Astrocyte of the cerebellum (primary cell): ENCODE measurements at places on chromosomes 2 and 18.
A peak's percentile ranks its signal among the peaks of the same experiment; 100 is the strongest.

DNA sequence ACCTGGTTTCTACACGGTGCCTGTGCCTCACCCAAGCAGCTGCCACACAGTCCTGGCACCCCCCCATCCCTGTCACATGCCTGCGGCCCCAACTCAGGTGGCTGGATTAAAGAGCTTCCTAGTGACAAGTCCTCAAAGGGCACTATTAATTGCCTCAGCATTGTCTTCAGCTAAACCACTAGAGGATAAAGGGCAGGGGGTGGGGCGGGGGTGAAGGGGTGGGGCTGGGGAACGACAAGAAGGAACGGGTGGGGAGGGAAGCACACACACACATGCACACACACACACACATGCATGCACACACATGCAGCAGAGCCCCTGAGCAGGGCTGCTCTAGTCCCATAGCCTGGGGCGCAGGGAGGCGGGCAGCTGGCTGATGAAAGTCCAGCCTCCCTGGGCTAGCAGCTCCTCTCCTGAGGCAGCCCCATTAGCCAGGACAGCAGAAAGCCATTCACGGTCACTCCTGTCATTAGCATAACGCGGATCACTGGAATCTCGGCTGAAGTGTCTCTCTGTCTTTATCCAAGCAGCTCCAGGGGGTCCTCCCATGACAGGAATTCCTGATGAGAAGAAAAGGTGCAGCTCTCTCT lies 7.4 kb upstream of the TEX261 start:
- DNase-seq: no peak

GRCh38 chr2:221267773-221268425 lies 304.2 kb downstream of the EPHA4 start:
- no peak for DNase-seq

- DNase-seq: no peak
Observed at GRCh38 chr2:70141212-70141901, 49.5 kb downstream of the C2orf42 start.

- DNase-seq: no peak
Observed at GRCh38 chr2:176419591-176420071, 150.4 kb downstream of the MTX2 start.

DNA sequence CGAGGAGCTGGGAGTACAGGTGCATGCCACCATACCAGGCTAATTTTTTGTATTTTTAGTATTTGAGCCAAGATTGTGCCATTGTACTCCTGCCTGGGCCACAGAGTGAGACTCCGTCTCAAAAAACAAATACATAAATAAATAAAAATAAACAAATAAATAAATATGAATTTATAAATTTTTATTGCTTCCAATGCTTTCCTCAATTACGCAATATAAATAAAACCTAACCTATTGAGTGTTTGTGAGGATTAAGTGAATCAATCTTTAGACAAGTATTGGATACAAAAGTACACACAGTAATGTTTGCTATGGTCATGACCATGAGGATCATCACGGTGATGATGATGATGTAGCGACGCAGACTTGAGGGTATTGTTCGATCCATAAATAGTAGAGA lies 257.4 kb downstream of the ASXL3 start:
- DNase-seq: no peak

- DNase-seq: no peak
Observed at GRCh38 chr18:56469582-56469981, 168.8 kb downstream of the TXNL1 start.

DNA sequence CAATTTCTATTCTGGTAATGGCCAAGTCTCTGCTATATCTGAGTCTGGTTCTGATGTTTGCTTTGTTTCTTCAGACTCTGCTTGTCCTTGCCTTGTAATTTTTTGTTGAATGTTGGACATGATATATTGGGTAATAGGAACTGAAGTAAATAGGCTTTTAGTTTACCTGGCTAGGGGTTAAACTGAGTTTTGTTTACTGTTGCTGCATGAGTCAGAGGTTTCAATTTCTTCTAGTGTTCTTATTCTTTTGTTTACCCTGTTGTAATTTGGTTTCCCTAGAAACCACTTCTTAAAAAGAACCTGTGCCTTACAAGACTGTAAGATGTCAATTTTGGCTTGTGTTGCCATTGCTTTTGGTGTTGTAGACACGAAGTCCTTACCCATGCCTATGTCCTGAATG lies 285.0 kb upstream of the KCNH7 start:
- DNase-seq: no peak

DNA sequence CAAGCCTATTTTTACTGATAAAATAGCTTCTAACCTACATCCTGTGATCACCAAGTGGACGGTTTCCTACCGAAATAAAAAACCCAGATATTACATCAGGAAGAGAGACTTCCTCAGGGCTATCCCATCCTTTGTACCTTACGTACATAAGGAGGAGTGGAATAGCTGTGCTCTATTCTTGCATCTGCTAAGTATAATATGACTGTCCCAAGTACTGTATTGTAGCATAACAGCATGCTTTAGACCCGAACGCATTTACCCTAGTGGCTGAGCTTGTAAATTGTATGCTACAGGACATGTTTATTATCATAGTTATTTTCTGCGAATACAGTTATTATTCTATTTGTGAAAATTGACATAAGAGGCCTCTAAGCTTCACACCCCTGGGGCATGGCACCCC lies 302.4 kb downstream of the CLIP4 start:
- no peak for DNase-seq

GRCh38 chr2:235855011-235855410 lies 313.2 kb downstream of the GBX2 start:
- DNase-seq: no peak

DNA sequence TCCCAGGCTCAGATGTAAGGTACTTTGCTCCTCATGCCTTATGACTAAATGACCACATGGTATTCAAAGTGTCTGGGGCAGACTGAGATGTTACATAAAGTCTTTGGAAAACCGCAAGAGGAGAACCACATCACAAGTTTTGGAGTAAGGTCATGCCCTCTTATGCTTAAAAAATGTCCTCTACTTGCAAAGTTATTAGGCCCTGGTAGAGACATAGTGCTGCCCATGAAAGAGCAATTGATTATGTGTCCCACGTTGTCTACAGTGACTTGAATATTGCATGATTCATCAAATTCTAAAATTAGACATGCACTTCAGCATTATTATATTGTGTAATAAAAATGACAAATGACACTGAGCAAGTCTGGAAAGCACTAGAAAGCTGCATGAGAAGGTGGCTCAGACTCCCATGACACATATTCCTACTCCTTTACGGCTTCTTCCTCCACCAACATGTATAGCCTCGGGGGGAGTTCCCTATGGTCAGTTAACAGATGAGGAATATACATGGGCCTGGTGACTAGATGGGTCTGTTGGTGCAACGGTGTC lies 602.6 kb upstream of the VRK2 start:
- DNase-seq: peak; percentile 8

- DNase-seq: no peak
Observed at GRCh38 chr18:38368246-38368645, 802.6 kb upstream of the CELF4 start.

GRCh38 chr2:99072551-99072950 lies 69.0 kb upstream of the C2orf15 start:
- no peak for DNase-seq

DNA sequence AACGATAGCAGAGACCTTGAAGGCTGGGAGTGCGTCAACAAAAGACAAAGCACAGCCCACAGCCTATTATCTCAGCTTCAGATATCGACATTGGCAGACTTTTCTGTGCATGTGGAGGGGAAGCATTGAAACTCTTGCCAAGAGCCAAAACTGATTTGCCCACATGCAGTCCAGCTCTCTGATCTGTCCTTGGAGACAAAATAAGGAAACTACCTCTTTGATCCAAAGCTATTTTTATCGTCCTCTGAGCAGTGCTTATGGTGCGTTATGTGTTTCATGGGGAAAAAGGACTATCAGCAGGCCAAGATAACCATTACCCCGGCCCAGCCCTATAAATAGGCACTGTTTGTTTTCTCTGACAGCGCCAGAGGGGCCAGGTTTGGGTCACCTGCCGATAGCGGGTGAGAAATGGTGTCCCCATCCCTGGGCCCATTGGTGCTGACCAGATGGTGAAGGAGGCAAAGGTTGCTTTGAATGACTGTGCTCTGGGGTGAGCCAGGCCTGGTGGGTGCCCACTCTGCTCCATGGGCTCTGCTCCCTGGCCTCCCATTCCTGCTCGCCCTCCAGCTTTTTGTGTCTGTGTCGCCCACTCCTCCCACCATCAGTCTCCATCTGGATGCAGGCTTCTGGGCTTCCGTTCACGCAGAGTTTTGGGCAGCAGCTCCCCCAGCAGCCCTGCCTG lies 176.1 kb upstream of the HS6ST1 start:
- no peak for DNase-seq

GRCh38 chr2:224922142-224922727 lies 120.0 kb downstream of the DOCK10 start:
- peak; percentile 58 for DNase-seq

DNA sequence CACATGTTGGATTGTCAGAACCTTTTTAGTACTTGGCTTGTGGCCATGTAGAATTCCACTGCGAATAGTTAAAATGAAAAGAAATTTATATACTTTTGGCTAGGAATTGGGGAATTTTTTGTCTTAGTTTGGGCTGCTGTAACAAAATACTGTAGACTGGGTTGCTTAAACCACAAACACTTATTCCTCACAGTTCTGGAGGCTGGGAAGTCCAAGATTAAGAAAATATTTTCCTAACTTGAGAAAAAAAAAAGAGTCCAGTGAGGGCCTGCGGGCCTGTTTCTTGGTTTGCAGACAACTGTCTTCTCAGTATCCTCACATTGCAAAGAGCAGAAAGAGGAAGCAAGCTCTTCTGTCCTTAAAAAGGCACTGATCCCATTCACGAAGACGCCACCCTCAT lies 81.9 kb downstream of the CD226 start:
- DNase-seq: no peak

GRCh38 chr18:60684843-60685513 lies 312.4 kb upstream of the MC4R start:
- peak; percentile 23 for DNase-seq

GRCh38 chr18:79706658-79707057 lies 27.1 kb downstream of the CTDP1 start:
- no peak for DNase-seq

DNA sequence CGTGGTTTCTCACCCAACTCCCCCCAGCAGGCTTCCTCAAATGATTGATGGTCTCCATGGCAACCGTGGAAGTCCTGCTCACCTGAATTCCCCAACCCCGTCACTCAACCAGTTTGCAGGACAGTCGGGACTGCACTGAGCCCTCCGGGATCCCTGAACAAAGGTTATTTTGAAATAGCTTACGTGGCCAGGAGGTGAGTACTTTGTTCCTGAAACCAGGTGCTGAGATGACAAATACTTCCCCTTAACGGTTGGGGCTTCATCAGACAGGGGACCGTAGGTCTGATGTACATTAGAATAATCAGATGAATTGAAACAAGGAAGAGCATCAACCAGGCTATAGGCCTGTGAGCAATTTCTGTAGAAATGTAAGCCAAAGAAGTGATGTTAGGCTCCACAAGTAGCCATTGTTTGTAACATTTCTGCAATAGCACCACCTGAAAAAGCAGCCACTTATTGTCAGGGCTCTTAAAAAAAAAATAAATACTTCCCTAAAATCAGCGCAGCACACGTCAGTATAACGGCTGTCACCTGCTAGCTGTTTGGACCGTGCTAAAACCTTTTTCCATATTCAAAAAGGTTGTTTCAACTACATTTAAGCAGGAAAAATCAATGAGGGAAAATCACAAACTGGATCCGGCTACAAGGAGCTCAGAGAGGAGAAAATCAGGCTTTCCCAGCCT lies 206.4 kb upstream of the ID2 start:
- no peak for DNase-seq

GRCh38 chr2:62450716-62451191 lies 55.2 kb downstream of the TMEM17 start:
- DNase-seq: no peak

GRCh38 chr2:234905547-234906265 lies 46.1 kb upstream of the SH3BP4 start:
- DNase-seq: peak; percentile 62

DNA sequence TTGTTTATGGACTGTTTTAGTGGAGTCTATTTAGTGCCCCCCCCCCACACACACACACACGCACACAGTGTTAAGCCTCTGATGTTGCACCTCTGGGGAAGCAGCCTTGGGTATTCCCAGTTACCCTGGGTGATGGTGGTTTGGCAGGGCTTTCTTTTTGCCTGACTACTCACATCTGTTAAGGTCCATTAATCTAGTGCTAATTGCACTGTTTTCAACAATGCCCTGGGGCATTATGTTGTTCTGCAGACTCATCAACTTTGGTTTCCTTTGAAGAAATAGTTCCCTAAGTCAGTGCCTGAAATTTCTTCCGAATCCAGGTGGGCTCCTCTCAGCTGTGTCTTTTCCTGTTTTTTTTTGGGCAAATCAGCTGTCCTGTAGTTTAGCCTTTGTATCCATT lies 34.7 kb downstream of the SPOPL start:
- peak; percentile 51 for DNase-seq

- no peak for DNase-seq
Observed at GRCh38 chr2:171089489-171089888, 71.2 kb downstream of the TLK1 start.

DNA sequence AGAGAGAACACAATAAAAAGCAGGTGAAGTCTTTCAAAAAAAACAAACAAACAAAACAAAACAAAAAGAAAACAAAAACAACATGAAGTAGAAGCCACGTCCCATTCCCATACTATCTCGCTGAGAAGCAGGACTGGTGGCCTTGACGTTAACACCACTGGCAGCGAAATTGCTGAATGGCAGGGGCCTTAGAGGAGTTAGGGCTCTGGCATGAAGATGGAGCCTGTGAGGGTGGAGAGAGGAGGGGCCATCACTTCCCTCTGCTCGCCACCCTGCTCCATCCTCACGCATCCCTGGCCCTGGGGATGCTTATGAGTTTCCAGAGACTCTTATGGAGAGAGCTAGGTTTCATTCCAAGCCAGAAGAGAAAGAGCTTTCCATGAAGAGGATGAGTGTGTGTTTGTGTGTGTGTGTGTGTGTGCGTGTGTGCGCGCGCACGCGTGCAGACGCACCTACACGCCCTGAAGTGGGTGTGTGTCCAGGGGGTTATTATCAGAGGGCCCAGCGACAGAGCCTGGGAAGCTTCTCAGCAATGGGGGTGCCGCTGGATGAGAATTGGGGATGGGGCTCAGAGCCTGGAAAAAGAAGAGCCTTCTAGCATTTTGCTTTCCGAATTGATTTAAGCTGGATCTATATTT lies 20.4 kb upstream of the IMPA2 start:
- no peak for DNase-seq

GRCh38 chr2:73092146-73092783 lies 20.5 kb downstream of the RAB11FIP5 start:
- DNase-seq: no peak

GRCh38 chr2:149994057-149994728 lies 406.6 kb upstream of the MMADHC start:
- peak; percentile 51 for DNase-seq

GRCh38 chr2:130241041-130241707 lies 42.9 kb upstream of the TUBA3E start:
- DNase-seq: no peak

DNA sequence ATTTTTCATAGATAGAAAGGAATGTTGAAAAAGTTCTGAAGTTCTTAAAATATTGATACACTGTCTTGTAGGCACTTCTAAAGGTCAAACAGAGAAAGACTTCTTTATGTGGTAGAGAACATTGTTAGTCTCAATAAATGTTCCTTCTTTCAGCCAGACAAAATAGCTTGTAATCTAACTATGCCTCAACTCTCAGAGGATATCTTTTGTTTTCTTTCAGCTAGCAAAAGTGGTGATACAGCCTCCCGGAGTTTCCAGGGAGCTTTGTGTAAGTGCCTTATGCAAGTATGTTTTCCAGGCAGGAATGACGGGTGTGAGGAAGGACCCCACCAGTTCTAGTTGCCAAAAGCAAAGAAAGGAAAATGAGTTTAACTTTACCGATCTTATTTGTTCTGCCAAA lies 452.1 kb upstream of the ST6GAL2 start:
- DNase-seq: no peak
